Karpas-422 (cell line): ENCODE measurements at places on chromosomes 6 and 20. TPM values are rescaled to one million over a fixed set of nuclear protein-coding genes. Genes with fewer than 3 reads are reported as not detected.

Gene PRSS16
- total RNA-seq: 0.94 TPM in 1 of 2 replicates, not detected in the other

Gene NKX2-2
- not detected in 2 replicates for total RNA-seq

Gene VWA7
- 0.29 and 0.34 TPM in 2 replicates for total RNA-seq

Gene SLC17A9
- total RNA-seq: 15.9 and 22.1 TPM in 2 replicates

Gene DDX43
- total RNA-seq: not detected in 2 replicates

Gene EXOC2
- 17.6 and 26.6 TPM in 2 replicates for total RNA-seq

GRCh38 chr20:51463998-51464397 is 78.5 kb downstream of the NFATC2 start:
- peaks cover 78% of the 10 kb centered on the region for H3K4me1 ChIP-seq
- peaks cover 25% of the 10 kb centered on the region for H3K36me3 ChIP-seq
- no peak overlapping the region for H3K4me3 ChIP-seq
- no peaks in the 10 kb centered on the region for H3K27me3 ChIP-seq

DNA sequence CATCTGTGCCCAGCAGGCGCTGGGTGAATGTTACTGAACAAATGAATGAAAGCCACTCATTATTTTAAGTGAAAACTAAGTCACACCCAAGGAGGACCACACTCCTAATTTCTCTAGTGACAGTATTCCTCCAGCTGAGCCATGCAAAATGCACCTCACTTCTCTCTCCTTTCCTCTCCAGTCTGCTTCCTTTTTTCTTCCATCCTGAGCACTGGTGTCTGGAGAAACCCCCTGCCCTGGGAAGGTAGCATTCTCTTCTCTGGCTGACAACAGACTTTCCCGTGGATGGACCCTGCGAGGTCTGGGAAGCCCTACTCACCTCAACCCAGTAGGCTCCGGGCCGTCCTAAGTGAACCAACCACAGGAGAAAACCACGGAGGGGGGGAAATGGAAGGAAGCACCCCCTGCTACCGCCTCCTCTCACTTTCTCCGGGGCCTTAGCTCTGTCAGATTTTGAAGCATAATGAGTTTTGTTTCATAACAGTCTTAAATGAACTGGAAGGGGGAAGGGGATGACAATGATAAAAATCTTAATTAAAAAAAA is 22.6 kb downstream of the TRERF1 start:
- DNase-seq: no peak
- H3K27ac ChIP-seq: no peak overlapping the region
- peaks cover 39% of the 10 kb centered on the region for H3K4me1 ChIP-seq
- H3K27me3 ChIP-seq: no peaks in the 10 kb centered on the region

DNA sequence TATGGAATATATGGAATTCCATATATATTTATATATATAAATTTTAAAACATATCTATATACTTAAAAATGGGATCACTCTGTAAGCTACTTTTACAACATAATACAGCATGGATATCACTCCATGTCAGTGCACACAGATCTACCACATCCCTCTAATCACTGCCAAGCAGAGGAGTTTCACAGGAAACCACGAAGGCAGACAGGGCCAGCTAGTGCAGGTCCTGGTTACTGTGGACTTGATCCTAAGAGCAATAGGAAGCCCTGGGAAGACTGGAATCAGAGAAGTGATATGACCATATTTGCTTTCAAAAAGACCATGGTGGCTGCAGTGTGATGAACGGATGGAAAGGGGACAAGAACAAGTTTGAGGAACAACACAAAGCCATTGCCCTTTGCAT is 40.0 kb upstream of the NRN1 start:
- no peaks in the 10 kb centered on the region for H3K4me1 ChIP-seq
- H3K27me3 ChIP-seq: no peaks in the 10 kb centered on the region
- no peak for DNase-seq
- H3K4me3 ChIP-seq: no peak overlapping the region

DNA sequence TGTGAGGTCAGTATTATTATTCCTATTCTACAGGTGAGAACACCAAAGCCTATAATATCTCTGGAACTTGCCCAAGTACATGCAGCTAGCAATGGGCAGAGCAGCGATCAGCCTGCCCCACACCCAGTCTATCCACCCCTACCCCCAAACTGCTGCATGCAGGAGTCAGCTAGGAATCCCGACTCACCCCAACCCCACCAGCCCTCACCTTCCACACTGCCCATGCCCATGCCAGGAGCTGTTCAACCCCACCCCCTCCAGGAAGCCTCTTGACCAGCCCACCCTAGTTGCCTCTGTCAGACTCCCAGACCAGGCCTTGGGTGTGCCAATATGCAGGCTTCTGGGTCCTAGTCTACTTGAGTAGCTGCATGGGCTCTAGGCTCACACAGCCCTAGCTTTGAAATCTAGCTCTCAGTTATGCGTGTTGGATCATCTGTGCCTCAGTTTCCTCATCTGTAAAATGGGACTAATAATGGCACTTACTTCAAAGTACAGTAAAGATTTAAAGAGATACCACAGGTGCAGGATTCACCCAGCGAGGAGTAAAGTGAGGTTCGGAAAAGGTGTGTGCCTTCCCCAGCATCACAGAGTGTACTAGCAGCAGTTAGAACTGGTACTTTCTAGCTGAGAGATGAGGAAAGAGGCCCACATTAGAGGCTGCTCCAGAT is 173.2 kb downstream of the VEGFA start:
- no peak for DNase-seq
- no peaks in the 10 kb centered on the region for H3K4me1 ChIP-seq
- no peak overlapping the region for H3K27ac ChIP-seq
- H3K4me3 ChIP-seq: no peak overlapping the region
- no peaks in the 10 kb centered on the region for H3K36me3 ChIP-seq
- no peaks in the 10 kb centered on the region for H3K27me3 ChIP-seq

DNA sequence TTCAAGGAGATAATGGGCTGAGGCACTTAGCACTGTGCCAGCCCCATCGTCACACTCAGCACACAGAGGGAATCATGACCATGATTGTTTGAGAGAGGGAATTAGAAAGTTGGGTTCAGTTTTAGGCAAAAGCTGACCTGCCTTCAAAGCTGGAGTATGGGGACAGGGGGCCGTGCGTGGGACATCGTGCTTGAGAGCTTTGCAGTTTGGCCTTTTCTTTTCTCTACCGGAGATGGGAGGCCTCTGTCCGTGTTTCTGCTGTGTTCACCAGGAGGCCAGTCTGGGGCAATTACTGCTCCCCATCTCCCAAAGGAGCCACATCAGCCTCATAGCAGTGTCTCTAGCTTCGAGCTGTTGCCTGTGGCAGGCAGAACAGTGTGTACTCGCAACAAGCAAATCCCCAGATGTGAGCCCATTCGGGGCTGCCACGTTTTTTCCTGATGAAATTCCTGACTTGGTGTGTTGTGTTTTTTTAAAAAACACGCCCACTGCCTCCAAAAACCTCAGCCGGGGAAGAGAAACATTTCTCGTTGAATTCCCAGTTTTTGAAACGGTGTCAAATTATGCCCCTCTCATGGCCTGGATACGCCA is 20.2 kb downstream of the EYA2 start:
- no peaks in the 10 kb centered on the region for H3K27me3 ChIP-seq
- H3K36me3 ChIP-seq: no peaks in the 10 kb centered on the region
- no peaks in the 10 kb centered on the region for H3K4me1 ChIP-seq
- DNase-seq: no peak
- no peak overlapping the region for H3K4me3 ChIP-seq

GRCh38 chr20:63542696-63543095 is 4.9 kb downstream of the SRMS start:
- no peaks in the 10 kb centered on the region for H3K36me3 ChIP-seq
- no peak overlapping the region for H3K4me3 ChIP-seq
- H3K4me1 ChIP-seq: peaks cover 42% of the 10 kb centered on the region
- no peak overlapping the region for H3K27ac ChIP-seq
- no peaks in the 10 kb centered on the region for H3K27me3 ChIP-seq
- no peak for DNase-seq

DNA sequence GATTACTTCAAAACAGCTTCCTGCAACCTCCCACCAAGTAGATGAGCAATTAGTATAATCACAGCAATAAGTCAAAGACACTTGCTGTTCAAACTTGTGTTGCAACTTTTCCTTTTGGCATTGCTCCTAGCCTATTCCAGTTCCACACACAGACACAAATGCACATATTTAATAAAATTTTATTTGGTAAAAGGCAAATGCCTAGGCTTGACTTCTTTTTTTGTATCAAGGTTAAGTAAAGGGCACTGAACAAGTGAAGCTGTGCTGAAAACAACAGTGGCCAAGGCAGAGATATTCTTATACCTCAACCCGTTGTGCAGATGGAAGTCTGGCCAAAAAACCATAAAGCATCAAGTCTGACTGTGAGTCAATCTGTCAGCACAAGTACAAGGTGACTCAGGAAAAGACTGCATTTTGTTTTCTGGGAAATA is 708.4 kb upstream of the CITED2 start:
- DNase-seq: no peak
- H3K4me1 ChIP-seq: no peaks in the 10 kb centered on the region
- no peaks in the 10 kb centered on the region for H3K27me3 ChIP-seq
- H3K36me3 ChIP-seq: no peaks in the 10 kb centered on the region
- H3K27ac ChIP-seq: no peak overlapping the region

DNA sequence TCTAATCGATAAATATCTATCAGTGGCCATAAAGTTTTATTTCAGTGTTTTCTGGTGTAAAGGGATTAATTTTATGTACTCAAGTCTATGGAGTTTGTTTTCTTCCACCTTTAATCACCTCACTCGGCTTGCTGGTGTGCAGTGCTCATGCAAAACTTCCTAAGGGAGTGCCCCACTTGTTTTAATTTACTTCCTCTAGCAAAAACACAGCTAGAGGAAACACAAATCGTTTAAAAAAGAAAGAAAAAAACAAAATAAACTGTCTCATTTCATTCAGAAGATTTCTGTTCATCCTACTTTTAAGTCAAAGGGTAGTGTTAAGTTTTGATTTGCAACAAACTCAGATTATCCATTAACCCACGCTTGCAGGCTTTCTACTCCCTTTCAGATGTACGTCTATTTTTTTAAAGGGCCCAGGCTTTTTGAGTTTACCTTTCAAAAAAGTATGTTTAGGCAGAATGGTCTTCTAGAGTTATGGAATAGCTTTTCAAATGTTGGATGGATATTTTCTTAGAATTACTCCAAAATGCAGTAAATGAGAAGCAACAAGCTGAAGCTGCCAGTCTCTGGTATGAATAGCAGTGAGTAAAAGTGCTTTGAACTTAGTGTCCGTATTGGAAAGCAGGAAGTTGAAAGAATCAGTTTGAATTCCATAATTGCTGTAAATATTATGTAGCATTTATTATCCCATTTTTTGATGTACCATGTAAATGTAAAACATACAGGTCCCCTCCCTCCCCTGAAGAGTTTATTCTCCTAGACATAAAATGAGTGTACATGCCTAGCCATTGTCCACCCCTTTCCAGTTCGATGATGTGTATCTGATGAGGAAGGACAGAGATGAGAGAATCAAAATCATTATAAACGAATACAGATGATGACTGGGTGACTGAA is 113.3 kb downstream of the SLC16A10 start:
- no peaks in the 10 kb centered on the region for H3K36me3 ChIP-seq
- H3K27ac ChIP-seq: no peak overlapping the region
- DNase-seq: no peak
- H3K27me3 ChIP-seq: no peaks in the 10 kb centered on the region
- no peak overlapping the region for H3K4me3 ChIP-seq

GRCh38 chr6:90098001-90098531 is 198.6 kb downstream of the BACH2 start:
- H3K36me3 ChIP-seq: no peaks in the 10 kb centered on the region
- no peak overlapping the region for H3K27ac ChIP-seq
- no peak for DNase-seq
- H3K27me3 ChIP-seq: no peaks in the 10 kb centered on the region
- no peak overlapping the region for H3K4me3 ChIP-seq
- peaks cover 25% of the 10 kb centered on the region for H3K4me1 ChIP-seq

- H3K27ac ChIP-seq: no peak overlapping the region
- no peaks in the 10 kb centered on the region for H3K27me3 ChIP-seq
- no peak for DNase-seq
These were observed 109.0 kb upstream of the FLRT3 start for GRCh38 chr20:14446446-14446845.

GRCh38 chr6:42727087-42727611 is 4.8 kb upstream of the PRPH2 start:
- H3K27ac ChIP-seq: no peak overlapping the region
- H3K4me3 ChIP-seq: no peak overlapping the region
- peaks cover 17% of the 10 kb centered on the region for H3K4me1 ChIP-seq
- H3K27me3 ChIP-seq: no peaks in the 10 kb centered on the region

DNA sequence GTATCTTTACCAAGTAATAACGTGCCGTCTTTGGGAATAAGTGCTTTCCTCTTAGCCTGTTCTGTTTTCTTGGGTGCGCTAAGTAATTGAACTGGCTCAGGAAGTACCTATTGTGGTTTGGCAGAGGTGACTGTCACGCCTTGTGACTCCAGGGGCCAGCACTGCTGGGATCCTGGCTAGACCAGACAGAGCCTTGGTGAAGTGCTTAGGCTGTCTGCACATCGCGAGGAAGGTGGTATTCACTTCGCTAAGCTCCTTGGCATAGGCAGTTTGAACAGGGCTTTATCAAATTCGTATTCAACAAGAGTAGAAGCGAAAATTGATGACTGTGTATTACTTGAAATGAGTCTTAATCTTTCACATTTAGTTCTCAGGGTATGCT is 17.6 kb downstream of the PRDM1 start:
- H3K27ac ChIP-seq: no peak overlapping the region
- H3K4me1 ChIP-seq: peaks cover 7% of the 10 kb centered on the region
- no peaks in the 10 kb centered on the region for H3K36me3 ChIP-seq
- DNase-seq: no peak
- no peak overlapping the region for H3K4me3 ChIP-seq
- no peaks in the 10 kb centered on the region for H3K27me3 ChIP-seq

DNA sequence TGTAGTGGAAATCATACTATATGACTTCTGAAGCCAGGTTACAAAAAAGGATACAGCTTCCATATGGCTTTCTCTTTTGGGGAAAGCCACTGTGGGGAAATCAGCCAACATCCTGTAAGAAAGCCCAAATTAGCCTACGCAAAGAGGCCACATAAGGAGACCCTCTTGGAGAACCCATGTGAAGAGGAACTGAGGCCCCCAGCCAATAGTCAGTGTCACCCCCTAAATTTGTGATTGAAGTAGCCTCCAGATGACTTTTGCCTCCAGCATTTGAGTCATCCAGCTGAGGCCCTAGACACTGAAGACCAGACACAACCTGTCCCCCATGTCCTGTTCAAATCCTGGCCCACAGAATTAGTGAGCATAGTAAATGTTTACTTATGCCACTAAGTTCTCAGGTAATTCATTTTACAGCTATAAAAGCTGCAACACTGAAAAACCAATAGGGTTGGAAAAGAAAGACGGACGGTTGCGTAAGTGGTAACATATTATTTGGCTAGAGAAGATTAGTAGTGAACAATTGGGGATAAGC is 60.4 kb downstream of the HMGCLL1 start:
- no peak for DNase-seq
- no peaks in the 10 kb centered on the region for H3K36me3 ChIP-seq
- no peak overlapping the region for H3K27ac ChIP-seq
- no peak overlapping the region for H3K4me3 ChIP-seq

DNA sequence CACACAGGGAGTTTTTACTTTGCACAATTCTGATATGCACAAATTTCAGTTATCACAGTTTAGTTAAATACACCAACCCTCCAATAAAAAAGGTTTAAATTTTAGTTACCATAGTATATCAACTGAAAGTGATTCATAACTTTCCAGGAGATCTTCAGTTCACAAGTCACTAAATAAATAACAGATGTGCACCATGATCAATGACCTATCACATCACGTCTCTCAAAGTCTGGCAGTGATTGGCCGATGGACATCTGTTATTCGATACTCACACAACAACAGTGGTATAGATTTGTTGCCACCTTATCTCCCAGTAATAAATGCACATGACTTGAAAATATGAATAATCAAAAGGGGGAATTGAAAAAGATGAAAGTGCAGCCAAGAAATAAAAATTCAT is 66.8 kb upstream of the PTCHD4 start:
- H3K36me3 ChIP-seq: no peaks in the 10 kb centered on the region
- no peaks in the 10 kb centered on the region for H3K27me3 ChIP-seq
- no peak overlapping the region for H3K27ac ChIP-seq
